ENCODE measurements at places on chromosomes 11 and 22.

DNA sequence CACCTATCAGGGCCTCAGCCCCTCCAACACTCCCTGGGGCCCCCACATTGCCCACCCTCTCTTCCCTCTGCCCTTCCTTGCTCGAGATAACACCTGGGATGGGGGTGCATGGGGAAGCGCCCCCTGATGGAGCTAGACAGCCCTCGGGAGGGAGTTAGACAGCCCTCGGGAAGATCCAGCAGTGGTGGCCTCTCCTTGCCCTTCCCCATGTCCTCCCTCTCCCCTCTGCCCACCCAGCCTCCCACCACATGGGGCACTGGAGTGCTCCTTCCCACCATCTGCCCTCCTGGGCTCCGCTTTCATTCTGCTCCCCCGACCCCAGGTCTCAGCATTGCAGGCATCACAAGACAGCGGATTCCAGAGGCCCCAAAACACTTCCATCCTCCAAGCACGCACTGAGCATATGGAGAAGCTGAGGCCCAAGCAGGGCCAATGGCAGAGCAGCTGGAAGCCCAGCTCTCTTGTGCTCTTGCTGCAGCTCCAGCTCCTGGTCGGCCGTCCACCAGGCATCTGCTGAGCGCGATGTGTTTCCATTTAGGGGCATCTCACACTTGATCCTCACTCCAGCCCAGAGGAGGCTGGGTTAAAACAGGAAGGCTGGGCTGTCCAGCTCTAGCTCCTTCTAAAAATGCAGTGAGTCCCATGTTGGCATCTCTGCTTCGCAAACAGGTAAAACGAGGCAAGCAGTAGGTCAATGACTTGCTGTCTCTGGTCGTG is 65.6 kb downstream of the IGLL1 start:
- no peak for DNase-seq

- no peak for DNase-seq
Measured at GRCh38 chr11:130301002-130301401, 13.7 kb downstream of the ZBTB44 start.

- DNase-seq: no peak
Measured at GRCh38 chr22:39547587-39547947, 15.0 kb upstream of the RPS19BP1 start.

DNA sequence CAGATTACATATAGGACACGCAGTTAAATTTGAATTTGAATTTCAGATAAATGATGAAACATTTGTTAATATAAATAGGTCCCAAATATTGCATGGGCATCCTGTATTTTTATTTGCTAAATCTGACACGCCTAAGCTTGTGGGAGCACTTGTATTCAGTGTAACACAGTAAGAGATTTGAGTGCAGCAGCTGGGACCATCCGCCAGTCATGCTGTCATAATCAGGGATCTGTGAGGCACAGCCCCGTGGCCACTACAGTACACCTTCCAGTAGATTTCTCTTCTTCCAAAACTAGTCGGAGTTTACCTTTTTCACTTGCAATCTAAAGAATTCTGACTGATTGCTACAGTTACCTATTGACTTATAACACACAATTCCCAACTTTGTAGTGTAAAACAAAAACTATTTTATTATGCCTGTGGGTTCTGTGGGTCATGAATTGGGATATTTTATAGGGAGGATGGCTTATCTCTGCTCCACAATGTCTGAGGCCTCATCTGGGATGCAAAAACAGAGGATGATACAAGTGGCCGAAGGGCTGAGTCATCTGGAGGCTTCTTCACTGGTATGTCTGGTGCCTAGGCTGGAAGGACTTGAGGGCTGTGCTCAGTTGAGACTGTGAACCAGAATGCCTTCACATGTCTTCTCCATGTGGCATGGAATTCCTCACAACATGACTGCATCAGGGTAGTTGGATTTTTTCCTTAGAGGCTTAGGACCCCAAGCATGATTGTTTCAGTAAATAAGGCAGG is 74.1 kb downstream of the PRSS23 start:
- DNase-seq: no peak

GRCh38 chr22:19611590-19611989 is 87.4 kb upstream of the CLDN5 start:
- no peak for DNase-seq

- peak; percentile 22 for DNase-seq
Measured at GRCh38 chr11:76763573-76764346, 19.4 kb upstream of the TSKU start.

DNA sequence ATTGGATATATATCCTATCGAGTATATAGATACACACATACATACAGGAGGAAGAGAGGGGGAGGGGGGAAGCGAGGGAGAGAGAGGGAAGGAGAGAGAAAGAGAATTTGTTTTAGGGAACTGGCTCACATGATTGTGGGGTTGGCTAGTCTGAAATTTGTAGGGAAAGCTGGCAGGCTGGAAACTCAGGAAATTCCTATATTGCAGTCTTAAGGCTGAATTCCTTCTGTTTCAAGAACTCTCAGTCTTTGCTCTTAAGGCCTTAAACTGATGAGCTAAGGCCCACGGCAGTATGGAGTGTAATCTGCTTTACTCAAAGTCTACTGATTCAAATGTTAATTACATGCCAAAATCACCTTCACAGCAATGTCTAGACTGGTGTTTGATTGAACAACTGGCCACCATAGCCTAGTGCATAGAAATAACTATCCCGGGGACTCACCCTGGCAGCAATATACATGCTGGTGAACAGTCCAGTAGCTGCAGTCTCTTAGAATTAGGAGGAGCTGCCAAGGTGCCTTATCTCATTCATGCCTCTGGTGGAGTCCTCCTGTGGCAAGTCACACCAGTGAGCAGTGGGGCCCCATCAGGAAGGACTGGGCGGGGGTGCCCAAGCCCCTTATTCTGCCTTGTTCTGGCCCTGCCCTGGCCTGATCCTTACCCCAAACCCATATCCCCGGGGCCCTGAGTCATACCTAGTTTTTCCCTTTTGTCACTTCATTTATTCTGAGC is 59.7 kb upstream of the AMPD3 start:
- no peak for DNase-seq

DNA sequence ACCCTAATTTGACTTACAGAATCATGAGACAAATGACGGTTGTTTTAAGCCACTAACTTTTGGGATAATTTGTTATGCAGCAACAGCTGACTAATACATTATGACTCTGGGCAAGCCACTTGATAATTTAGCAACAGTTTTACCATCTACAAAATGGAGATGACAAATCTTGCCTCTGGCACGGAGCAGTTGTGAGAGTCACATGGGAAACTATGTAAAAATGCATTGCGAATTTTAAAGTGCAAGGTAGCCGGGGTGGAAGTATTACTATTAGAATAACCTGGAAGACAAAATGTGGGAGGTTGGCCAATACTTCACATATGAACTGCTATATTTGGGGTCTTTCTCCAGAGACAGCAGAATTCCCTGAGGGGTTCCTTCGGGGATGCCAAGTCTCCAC is 328.7 kb downstream of the CTTN start:
- no peak for DNase-seq

GRCh38 chr11:61071208-61071681 is 31.0 kb upstream of the CD5 start:
- DNase-seq: no peak

- no peak for DNase-seq
Measured at GRCh38 chr11:3022982-3023381, 30.9 kb upstream of the NAP1L4 start.

DNA sequence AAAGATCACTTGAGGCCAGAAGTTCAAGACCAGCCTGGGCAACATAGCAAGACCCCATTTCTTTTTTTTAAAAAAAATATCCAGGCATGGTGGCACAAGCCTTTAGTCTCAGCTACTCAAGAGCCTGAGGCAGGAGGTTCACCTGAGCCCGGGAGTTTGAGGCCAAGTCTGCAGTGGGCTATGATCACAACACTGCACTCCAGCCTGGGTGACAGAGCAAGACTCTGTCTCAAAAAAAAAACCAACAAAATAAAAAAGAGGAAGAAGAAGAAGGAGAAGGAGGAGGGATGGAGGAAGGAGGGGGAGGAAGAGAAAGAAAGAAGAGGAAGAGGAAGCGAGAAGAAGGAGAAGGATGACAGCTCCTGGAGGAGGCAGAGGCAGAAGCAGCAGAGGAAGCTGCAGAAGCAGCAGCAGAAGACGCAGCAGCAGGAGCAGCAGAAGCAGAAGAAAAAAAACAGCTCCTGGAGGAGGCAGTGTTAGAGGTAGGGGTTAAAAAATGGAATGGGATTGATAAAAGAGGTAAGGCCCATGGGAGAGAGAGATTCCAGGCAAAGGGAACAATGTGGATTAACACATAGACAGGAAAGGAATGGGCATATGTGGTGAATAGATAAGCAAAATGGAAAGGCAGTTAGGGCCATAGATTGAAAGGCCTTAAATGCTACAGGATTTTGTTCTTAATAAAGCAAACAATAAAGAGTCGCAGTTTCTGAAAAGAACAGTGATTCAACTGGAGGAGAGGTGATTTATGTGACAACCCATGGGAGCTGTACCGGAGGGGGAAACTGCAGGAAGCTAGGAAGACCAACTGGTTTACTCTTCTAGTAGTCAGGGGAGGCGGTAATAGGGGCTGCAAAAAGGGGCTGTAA is 10.9 kb downstream of the PRCP start:
- DNase-seq: no peak

DNA sequence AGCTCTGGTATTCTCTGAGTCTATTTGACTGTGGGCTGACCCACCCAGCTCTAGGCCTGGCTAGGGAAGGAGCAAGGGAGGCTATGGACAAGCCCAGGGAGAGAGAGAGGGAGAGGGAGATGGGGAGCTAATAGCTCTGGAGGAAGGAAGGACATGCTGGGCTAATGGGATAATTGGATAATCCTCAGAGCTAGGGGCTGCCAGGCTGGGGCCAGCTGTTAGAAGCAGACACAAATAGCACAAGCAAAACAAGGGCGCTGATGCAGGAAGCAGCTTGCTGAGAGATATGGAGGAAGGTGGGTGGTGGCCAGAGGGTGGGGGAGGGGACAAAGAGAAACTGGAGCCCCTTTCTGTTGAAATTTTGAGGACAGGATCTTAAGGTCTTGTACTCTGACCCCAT is 23.2 kb downstream of the ADORA2A start:
- DNase-seq: no peak

DNA sequence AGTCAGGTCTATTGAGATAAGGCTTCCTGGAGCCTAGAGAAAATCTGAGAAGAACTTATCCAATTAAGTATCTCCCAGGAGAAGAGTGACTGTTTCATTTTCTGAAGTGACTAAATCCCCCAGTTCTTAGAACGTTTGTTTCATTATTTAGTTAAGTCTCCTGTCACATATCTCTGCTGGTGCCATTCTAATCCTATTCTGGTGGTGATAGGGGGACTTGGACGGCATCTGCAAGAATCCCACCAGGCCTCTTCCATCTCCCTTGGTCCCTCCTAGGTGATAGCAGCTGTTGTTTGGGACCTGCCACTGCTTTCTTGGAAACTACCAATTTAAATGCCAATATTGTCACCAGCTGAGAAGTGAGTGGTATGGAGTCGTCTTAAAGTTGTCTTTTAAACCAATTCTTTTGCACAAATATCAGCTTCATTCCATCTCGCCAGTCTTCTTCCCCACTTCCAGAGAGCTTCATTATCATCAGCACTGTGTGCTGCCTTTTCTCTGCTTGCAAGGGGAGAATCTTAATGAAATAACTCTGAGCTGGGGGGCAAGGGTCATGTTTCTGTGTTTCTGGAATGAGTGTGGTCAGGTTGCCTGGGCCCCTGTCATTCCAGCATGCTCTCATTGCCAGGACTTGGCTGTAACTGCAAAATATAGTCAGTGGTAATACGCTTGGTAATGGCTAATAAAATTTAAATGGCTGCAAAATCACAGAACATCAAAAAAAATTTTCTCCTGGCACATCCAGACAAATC is 104.8 kb downstream of the LDLRAD3 start:
- no peak for DNase-seq

GRCh38 chr11:7924536-7924935 is 6.5 kb downstream of the OR10A6 start:
- no peak for DNase-seq

GRCh38 chr11:63611395-63611747 is 2.9 kb downstream of the PLAAT3 start:
- DNase-seq: no peak

All from hippocampal formation (tissue), 2 donors.